ENCODE measurements at places on chromosomes 5 and 9.

DNA sequence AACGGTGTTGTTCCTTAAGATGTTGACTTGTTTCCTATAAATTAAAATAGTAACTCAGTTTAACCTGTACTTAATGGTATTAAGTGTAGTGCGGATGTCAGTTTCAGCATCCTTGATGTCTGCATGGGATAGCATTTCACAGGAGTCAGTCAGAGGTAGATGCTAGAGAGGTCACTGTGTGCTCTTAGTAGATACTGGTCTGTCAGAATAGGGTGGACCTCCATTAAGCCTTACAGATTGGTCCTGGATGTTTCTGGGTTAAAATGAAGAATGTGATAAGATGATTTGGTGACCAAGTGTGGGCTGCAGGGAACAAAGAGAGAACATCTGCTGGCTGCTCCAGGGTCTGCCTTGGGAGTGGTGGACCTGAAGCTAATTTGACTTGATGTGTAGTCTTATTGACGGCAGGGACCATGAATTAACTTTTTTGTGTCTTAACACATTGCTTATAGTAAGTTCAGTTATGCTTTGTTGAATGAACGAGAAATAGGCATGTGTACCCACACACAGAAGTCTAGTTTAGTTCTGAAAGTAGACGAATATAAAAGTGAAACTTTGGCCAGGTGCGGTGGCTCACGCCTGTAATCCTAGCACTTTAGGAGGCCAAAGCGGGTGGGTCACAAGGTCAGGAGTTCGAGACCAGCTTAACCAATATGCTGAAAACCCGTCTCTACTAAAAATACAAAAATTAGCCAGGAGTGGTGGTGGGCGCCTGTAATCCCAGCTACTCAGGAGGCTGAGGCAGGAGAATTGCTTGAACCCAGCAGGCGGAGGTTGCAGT, 12.5 kb downstream of the RAB24 start:
- no peak for DNase-seq

- no peak for DNase-seq
Measured at GRCh38 chr5:136066661-136067271, 38.0 kb downstream of the TGFBI start.

DNA sequence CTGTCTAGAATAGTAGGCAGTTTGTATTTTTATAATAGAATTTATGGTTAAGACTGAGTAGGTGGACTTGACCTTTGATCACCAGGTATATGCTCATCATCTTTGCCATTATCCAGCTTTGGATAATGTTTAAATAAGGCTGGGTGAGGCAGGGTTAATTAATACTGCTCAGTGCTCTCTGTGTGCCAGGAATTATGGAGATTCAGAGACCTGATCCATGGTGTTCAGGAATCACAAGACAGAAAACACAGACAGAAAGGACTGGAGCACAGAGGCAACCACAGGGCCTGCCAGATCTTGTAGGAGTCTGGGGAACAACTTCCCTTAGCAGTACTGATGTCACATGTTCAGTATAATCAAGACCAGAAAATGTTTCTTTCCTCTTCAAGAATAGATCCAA, 186.3 kb upstream of the ADCY2 start:
- no peak for DNase-seq

DNA sequence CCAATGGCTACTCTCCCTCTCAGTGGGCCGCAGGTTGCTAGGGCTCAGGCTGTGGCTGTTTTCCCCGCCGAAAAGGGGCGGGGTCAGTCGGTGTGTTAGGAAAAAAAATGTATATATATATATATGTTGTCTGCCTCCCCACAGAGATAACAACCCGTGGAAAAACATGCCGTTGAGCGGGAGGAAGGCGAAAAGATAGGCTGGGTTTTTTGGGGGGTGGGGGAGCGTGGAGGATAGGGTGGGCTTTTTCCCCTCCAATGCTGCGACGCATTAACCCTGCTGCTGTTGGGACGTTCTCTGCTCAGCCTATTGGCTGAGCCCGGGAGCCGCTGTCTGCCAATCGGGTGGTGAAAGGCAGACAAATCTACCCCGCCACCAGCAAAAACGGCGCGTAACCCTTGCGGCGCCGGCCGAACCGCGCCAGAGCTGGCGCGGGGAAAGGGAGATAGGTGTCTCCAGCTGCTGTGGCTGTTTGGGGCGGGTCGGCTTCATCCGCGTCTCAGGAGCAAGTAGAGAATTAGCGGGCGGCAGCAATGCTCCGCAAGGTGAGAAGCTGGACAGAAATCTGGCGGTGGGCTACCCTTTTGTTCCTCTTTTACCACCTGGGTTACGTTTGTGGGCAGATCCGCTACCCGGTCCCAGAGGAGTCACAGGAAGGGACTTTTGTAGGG, at the start of gene PCDHGC4:
TSS of gene PCDHGC4 (plus strand) at position 390 of the 671 bp plus-strand sequence. CDS start at position 534, 144 bp downstream.
- DNase-seq, result no peak

GRCh38 chr5:135444360-135444759, 2.8 kb downstream of the DCANP1 start:
- no peak for DNase-seq

DNA sequence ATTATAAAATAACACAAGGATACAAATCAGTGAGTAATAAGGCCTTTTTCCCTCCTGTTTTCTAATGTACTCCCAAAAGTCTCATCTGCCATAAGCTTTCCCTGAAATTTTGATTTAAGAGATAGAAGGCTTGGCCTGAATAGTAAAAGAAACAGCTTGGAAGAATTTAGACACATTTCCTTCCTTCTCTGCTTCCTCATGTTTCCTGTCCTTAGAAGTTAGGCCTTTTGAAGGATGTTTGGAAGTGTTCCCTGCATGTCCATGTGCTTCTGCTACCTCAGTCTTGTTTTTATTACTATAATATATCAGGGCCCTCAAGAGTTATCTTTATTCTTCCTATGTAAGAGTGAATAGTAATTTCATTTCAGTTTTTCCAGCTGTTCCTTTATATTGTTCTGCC, 242.7 kb downstream of the DEPDC1B start:
- DNase-seq, result no peak

DNA sequence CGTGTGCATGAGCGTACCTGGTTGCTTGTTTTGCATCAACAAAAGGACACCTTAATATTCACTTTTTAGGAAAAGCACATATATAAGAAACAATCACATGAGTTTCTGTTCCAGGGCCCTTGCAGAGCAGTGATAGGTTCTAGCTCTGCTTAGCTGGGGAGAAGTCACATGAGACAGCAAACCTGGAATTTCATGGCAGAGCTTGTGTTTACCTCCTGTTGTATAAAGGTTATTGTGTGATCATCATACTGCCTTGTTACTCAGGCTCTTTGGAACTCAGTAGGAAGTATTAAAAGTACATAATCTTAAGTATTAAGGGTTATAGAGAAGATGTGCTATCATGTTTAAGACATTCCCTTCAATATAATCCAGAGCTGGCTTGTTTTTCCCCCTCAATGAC, 18.0 kb upstream of the VLDLR start:
- DNase-seq, result no peak

DNA sequence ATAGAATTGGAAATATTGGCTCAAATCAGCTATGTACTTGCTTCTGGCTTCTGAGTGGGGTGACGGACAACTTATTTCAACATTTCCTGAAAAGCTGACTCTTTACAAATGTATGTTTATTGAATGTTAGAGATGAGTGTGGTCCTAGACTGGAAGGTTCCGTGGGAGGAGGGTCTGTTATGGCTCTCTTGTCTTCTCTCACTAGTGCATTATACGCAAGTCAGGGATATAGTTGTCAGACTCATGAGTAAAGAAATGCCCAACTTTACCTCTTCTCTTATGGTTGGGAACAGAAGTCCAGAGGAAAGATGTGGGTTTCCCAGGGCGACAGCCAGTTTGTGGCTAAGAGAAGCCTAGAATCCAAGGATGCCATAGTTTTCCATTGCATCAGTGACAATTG, 839.3 kb upstream of the WWC1 start:
- no peak for DNase-seq

- no peak for DNase-seq
Measured at GRCh38 chr5:148969291-148969690, 93.6 kb downstream of the SH3TC2 start.

DNA sequence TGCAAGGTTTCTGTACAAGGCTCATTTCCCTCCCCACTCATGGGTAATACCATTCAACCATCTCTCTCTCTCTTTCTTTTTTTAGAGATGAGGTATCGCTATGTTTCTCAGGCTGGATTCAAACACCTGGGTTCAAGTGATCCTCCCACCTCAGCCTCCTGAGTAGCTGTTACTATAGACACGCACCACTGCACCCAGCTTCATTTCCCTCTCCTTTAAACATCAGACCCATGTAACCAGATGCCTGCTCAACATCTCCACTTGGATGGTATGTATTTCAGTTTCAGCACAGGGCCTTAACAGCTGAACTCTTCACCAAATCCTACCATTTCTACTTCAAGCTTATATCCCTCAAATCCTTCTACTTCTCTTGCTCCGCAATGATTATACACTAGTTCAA, 117.4 kb downstream of the SSBP2 start:
- DNase-seq, result no peak

- DNase-seq, result no peak
Measured at GRCh38 chr9:106298997-106299396, 564.0 kb upstream of the ZNF462 start.

DNA sequence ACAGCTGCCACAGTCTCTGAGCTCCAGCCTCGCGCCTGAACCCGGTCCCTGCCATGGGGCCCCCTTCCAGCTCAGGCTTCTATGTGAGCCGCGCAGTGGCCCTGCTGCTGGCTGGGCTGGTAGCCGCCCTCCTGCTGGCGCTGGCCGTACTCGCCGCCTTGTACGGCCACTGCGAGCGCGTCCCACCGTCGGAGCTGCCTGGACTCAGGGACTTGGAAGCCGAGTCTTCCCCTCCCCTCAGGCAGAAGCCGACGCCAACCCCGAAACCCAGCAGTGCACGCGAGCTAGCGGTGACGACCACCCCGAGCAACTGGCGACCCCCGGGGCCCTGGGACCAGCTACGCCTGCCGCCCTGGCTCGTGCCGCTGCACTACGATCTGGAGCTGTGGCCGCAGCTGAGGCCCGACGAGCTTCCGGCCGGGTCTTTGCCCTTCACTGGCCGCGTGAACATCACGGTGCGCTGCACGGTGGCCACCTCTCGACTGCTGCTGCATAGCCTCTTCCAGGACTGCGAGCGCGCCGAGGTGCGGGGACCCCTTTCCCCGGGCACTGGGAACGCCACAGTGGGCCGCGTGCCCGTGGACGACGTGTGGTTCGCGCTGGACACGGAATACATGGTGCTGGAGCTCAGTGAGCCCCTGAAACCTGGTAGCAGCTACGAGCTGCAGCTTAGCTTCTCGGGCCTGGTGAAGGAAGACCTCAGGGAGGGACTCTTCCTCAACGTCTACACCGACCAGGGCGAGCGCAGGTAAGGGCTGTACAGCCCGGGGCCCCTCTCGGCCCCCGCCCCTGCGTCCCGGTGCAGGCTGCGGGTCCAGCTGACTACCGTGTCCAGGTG, 509 bp downstream of the LVRN start:
- no peak for DNase-seq

DNA sequence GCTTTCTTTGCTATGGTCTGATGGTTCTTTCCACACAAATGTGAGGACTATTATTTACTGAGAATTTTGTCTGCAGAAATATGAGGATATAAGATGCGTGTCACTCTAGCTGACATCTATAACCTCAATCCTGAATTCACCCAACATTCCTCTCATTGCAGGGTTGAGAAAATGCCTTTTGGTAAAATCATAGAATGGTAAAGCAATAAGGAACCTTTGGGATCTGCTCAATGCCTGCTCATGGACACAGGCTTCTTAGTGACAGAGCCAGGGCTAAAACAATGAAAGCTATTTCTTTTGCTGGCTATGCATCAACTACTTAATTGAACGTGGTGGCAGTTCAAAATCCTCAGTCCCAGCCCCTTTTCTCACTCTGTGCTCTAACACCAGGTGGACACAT, 199.6 kb downstream of the GAS1 start:
- no peak for DNase-seq

DNA sequence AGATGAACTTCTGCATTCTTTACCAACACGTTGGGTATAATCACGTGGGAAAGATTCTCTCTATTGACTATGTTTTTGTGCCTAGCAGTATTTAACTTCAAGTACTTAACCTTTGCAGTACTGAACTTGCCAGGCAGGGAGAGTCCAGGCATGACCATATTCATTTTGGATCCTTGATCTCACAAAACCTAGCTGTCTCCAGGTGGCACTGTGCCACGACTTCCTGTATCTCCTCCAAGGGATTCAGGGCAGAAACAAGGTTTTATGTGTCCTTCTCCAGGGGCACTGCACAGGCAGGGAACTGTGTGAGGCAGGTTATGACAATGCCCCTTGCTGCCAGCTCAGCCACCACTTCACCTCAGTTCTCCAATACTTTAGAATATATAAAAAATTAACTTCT, 11.7 kb upstream of the IFNA5 start:
- DNase-seq, result no peak

- DNase-seq, result no peak
Measured at GRCh38 chr5:132266836-132267160, 9.3 kb downstream of the PDLIM4 start.

DNA sequence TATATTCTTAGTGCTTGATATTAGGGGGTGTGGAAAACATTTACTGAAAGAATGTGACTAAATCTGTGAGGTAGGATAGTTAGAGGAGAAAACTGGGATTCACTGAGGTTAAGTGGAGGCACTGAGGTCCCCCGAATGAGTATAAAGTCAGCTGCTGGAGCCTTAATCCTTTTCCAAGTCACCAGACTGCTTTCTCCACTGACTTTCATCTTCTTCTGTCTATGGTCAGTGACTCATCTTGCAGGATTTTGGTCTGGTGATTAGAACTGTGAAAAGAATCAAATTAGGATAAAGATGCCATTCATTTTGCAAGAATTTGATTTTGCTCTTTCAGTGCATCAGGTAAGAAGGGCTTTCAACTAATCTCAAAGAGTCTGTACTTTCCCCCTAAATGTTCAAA, 89.3 kb upstream of the ALDH1A1 start:
- DNase-seq, result no peak

DNA sequence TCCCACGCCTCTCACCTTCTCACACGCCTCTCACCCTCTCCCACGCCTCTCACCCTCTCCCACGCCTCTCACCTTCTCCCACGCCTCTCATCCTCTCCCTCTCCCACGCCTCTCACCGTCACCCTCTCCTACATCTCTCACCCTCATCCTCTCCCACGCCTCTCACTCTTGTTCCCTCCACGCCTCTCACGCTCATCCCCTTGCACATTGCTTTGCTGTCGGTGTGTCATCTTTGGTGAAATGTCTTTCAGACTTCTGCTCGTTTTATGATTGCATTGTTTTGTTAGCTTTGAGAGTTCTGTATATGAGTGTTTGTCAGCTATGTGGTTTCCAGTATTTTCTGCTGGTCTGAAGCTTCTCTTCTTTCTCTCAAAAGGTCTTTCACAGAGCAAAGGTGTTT, 102.7 kb downstream of the EHMT1 start:
- peak; percentile 41 for DNase-seq

- no peak for DNase-seq
Measured at GRCh38 chr5:148615644-148616275, 38.6 kb downstream of the HTR4 start.

DNA sequence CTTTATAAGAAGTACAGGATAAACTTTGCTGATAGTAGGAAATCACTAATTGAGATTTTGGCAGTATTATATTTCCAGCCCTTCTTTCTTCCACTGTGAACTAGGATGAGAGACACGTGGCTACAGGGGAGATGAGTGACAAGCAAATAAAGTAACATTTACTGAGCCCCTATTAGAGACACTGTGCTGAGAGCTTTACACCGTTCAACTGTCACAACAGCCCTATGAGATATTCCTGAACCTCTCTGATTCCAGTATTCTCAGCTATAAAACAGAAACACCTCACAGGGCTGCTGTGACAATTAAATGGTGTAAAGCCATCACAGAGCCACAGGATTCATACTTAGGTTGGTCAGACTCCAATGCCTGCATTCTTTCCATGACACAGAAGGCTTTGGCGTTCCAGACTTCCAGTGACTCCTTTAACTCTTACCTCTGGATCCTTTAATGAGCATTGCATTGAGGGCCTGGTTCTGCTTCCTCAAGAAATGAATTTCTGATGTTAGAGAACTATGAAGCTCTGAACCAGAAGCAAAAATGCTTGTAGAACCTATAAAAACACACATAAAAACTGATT, 169.0 kb downstream of the CDK5RAP2 start:
- no peak for DNase-seq
